Activated CD8-positive, alpha-beta memory T cell treated with anti-CD3 and anti-CD28 coated beads for 1 hour (primary cell): ENCODE measurements at places on chromosomes 7 and 10.

GRCh38 chr7:155763122-155763521 lies 49.1 kb downstream of the SHH start:
- no peak for DNase-seq

DNA sequence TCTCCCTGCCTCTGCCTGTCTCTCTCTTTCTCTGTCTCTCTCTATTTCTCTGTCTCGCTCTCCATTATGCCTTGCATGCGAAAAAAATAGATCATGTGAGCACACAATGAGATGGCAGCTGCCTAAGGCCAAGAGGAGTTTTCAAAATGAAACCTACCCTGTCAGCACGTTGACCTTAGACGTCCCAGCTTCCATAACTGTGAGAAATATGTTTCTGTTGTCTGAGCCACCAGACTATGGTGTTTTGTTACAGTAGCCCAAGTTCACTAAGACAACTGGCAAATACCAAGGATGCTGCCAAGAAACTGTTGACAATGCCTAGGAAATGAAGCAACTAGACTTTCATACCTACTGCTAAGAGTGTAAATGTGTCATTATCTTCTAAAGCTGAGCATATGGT lies 70.6 kb upstream of the PLXDC2 start:
- no peak for DNase-seq

DNA sequence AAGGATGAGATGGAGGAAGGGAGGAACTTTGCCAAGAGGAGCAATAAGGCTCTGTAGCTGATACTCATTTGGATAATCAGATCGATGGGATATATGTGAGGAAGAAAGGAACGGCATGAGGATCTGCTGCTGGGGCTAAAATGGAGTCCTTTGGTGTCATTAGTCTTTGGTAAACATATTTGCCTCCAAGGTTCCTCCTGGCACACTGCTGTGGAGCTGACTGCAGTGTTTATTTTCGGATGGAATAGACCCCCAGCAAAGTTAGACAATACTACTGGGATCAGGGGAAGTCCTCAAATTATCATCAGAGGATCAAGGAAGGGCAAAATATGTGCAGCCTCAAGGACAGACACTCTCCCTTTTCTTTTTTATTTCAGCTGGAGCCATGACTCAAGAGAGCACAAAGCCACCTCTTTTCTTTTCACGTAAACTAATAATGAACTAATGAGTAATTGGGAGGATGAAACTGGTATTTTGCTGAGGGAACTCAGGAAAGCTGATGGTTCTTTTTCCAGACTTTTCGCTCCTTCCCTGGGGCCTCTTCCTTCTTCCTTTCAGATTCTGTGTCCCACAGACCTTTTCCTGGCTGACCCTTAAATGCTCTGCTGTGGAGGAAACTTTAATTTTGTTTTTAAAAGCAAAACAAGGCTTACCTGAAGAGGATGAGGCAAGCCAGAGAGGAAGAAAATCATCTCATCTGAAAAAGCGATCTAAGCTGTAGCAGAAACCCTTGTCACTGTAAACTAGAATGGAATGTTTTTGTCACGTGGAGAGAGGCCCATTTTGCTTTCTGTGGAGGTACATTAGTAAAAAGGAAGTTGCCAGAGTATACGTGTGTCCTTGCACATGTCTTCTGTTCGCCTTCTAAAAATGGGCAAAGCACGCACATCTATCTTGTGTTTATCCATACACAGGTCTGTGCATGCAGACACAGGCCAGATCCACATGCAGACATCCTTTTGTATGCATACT lies 33.3 kb downstream of the LRMDA start:
- no peak for DNase-seq

- no peak for DNase-seq
Observed at GRCh38 chr10:133134411-133135115, 25.5 kb upstream of the KNDC1 start.

GRCh38 chr10:12941966-12942365 lies 59.5 kb downstream of the CCDC3 start:
- no peak for DNase-seq

- DNase-seq = no peak
Observed at GRCh38 chr7:20005081-20005480, 212.1 kb downstream of the MACC1 start.

- no peak for DNase-seq
Observed at GRCh38 chr7:139950881-139951525, 111.7 kb downstream of the PARP12 start.

- no peak for DNase-seq
Observed at GRCh38 chr10:125409756-125410155, 249.4 kb upstream of the CTBP2 start.

DNA sequence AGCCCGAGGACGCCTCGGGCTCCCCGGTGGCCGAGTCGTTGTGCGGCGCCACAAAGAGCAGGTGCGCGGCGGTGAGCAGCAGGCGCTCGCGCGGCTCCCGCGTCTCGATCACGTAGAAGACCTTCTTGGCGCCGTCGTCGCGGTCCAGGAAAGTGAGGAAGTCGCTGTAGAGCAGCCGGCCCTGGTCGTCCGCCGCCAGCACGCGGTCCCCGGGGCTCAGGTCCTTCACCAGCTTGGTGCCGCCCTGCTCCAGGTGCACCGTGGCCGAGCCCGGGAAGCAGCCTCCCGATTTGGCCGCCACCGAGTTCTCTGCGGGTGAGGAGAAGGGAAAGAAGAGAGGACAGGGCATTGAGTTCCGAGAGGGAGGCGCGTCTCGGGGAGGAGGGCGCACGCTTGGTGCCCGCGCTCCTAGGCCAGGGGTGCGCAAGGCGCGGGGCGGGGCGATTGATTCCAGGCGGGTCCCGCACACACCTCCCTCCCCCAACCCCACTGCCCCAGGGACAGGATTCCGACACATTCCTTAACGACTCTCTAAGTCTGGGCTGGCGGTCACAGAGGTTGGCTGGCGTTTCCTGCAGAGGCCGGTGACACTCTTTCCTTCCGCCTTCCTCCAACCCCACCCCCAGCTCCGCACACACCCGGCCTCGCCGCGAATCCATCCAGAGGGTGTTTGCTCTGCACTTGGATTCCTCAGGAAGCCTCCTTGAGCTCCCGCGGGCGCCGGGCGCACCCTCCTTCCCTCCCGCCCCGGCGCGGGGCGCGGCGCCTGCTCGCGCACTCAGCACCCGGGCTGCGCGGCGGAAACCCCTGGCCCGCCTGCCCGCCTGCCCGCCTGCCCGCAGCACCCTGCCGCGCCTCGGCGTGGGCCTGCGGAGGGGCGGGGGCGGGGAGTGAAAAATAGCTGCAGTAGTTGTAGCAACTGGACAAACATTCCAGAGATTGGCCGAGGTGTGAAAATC lies 8.6 kb downstream of the SHH start:
- DNase-seq = no peak

DNA sequence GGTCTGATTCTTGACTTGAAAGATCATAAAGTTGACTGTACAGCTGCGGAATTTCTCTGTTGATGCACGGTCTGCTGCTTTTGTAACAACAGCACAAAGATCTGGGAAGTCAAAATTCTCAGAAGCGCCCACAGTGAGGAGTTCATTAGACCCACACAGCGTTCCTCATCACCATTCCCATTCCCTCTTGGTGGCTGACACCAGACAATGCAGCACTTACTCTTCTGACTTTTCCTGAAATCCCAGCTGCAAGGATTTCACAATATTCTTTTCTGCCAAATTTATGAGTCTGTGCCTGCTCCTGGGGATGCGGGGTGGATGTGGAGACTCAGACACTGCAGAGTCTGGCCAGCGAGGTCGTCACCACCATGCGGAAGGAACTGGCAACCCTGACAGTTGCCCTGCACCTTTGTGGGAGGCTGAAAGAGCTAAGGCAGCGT lies 233.9 kb downstream of the FANK1 start:
- no peak for DNase-seq

- DNase-seq = no peak
Observed at GRCh38 chr10:62384057-62384446, 9.9 kb downstream of the ZNF365 start.

DNA sequence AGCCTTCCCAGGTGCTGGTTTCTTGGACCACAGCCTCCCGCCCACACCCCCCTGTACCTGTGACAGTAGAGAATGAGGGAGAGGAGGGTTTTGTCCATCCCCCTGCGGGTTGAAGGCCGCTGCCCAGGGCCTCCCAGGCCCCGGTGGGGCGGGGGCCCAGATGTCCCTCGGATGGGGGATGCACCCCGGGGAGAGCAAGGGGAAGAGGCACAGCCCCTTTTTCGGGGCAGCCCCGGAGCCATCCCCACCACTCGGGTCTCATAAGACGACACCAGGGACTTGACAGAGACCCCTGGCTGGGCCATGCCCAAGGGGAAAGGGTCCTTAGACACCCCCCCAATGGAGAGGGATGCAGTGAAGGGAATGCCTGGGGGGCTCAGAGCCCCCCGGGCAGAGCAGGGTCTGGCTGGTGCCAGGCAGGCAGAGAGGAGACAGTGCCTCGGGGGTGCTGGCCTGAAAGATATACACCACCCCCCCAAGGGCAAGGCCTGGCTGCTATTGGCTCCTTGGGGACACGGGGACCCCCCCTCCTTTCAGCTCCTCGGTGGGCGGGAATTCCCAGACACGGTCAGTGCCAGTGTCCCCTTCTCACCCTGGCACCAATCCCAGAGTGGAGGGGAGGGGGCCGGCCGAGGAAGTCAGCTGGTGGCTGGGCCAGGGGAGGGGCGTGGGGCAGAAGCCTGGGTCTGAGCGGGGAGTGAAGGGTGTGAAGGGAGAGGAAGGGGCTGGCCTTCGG lies 3.7 kb upstream of the SPACDR start:
- no peak for DNase-seq

DNA sequence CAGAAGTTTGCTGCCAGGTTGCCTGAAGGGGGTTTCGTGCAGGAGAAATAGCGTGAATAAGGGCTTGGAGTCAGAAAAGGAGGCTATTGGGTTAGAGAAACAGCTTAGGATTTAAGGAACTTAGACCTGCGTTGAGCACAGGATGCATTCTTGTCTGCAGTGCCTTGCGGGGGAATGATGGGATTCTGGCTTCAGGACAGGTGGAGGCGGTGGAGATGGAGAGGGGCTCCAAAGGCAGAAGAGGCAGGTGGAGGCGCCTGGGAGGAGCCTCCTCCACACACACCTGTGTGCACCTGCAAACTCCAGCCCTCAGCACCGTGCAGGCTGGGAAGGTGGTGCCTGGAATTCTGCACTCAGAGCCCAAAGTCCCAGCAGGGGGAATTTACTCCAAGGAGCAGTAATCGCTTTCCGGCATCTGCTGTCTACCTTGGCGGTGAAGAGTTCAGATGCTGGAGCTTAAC lies 1.8 kb downstream of the CLIP2 start:
- DNase-seq = no peak

- DNase-seq = no peak
Observed at GRCh38 chr10:90042075-90042474, 340.7 kb downstream of the KIF20B start.

DNA sequence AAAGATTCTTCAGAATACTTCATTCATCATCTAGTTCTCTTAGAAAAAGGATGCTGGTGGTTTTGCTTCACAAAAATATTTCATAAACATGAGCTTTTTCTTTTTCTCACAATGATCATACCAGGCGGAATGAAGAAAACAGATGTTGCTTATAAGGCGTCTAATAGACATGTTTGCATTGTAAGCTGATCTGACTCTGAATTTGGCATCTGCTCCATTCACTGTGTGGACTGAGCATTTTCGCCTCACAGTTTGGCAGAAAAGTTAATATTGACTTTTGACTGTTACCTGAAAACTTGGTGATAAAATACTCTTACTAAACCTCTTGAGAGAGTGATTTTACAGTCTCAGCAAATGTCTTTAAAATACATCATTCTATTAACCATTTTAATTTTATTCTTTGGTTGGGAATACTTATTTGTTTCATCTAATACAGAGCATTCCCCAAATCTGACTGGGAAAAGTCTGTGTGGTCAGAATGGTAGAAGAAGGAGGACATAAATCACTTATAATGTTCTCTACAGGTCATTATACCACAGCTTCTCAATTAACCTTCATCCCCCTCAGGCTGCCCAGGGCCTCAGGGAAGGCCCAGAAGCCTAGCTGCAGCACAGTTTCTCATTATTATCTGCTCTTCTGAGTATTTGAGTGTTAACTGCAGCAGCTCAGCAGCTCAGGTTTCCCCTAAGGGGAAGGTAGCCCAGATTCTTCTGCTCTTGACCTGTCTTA lies 121.6 kb upstream of the KAT6B start:
- DNase-seq = no peak

DNA sequence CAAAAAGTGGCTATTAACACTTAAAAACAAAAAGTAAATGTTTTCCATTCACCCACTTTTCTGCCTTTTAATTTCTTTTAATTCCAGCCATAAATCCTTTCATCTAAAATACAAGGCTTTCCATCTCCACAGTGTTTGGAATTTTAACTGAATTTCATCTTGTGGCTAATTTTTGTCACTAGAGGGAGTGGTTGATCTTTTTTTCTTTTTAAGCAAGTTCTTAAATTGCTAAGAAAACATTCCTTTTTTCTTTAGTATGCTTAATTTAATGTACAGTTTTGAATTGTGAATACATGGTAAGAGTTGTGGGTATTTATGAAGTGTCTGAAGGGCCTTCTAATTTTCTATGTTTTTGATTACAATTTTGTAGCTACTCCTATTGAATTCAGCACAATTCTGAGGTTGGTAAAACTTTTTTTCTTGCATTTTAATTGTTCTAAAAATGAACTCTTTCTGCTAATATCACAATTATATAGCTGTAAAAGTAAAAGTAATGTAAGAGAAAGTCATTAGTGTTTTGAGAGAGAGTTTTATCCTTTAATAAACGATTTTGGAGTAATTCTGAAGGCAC lies 54.9 kb upstream of the ANK3 start:
- DNase-seq = no peak

- DNase-seq = no peak
Observed at GRCh38 chr10:91185239-91185875, 35.1 kb upstream of the PCGF5 start.

GRCh38 chr7:98133621-98134303 lies 27.1 kb downstream of the LMTK2 start:
- DNase-seq = no peak

GRCh38 chr7:132328047-132328620 lies 248.1 kb downstream of the PLXNA4 start:
- DNase-seq = no peak

- DNase-seq = no peak
Observed at GRCh38 chr10:35517431-35518181, 87.5 kb upstream of the GJD4 start.

- no peak for DNase-seq
Observed at GRCh38 chr7:131111081-131111576, 216.5 kb upstream of the MKLN1 start.

- no peak for DNase-seq
Observed at GRCh38 chr7:73668886-73669230, 1.2 kb downstream of the VPS37D start.

DNA sequence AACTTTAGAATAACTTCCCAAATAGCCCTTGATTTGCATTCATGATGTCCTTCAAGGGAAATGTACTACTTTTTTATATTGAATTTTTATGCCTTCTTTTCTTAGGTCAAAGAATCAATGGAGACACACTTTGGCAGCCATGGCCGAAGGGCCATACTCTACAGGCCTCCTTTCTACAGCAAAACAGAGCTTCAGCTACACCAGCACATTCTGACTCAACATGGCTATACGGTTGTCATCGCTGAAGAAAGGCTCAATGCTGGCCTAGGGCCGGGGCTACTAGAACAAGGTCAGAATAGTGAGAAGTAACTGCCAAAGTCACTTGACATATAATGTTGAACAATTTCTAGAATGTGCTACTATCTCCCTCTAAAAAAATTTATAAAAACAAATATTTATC lies 27.0 kb downstream of the CPED1 start:
- no peak for DNase-seq

GRCh38 chr7:36088553-36088952 lies 64.5 kb upstream of the EEPD1 start:
- no peak for DNase-seq

- DNase-seq = no peak
Observed at GRCh38 chr7:112759905-112760304, 30.3 kb downstream of the TMEM168 start.

- DNase-seq = no peak
Observed at GRCh38 chr7:156639426-156640256, 933 bp upstream of the RNF32 start.
